ENCODE measurements at places on chromosomes 11 and 22.

DNA sequence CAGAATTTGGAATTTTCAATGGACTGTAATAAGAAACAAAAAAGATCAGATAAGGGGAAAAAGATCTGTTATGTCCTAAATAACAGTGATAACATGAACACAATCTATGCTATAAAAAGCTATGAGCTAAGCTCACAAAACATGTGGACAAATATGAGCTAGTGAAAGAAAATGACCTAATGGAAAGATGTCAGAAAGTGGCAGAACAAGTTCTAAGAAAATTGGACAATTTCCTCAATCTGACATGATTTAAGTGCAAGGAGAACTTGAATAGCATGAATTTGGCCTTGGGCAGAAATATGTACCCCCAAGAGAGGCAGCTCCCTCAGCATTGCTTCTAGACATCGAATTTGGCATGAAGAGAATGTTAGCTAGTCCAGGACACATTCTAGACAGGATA lies 212.0 kb upstream of the PGR start:
- H3K4me3 ChIP-seq, result no peak overlapping the region
- no peaks in the 10 kb centered on the region for H3K36me3 ChIP-seq
- peaks cover 10% of the 10 kb centered on the region for H3K27me3 ChIP-seq
- no peak for DNase-seq
- peaks cover 4% of the 10 kb centered on the region for H3K4me1 ChIP-seq

DNA sequence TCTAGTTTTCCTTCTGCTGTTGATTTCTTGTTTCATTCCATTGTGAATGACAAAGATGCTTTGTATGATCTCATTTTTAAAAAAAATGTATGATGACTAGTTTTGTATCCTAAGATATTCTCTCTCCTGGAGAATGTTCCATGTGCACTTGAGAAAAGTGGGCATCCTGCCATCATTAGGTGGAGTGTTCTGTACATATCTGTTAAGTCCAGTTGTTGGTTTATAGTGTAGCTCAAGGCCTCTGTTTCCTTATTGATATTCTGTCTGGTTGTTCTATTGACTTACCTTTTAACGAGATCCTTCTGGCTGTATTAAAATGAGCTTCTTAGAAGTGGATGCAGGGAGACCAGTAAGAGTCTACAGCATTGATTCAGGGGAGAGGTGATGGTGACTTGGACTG lies 35.2 kb downstream of the SGSM1 start:
- H3K36me3 ChIP-seq, result no peaks in the 10 kb centered on the region
- H3K4me3 ChIP-seq, result no peak overlapping the region
- H3K4me1 ChIP-seq, result no peaks in the 10 kb centered on the region
- H3K27ac ChIP-seq, result no peak overlapping the region
- no peak for DNase-seq
- peaks cover 4% of the 10 kb centered on the region for H3K27me3 ChIP-seq

GRCh38 chr11:19821412-19821875 lies 108.8 kb downstream of the NAV2 start:
- no peaks in the 10 kb centered on the region for H3K36me3 ChIP-seq
- no peak overlapping the region for H3K27ac ChIP-seq

DNA sequence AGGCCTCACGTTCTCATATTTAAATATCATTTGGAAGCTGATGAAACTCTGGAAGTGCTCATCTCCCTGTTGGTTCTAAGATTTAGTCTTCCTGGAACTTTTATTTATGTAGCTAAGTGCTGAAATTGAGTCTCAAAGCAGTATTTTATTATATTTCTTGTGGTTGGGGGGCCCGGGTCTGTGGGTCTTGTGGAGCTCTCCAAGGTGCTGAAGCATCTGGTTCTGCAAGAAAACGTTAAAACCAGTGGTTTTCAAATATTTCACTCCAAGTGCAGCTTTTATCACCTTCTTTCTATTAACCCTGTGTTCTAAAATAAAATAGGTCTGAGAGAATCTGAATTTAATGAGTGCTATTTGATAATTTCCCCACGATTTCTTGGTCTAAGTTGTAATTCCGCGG lies 1404.8 kb downstream of the TBC1D22A start:
- H3K4me3 ChIP-seq, result no peak overlapping the region
- H3K27me3 ChIP-seq, result peaks cover 12% of the 10 kb centered on the region
- H3K27ac ChIP-seq, result no peak overlapping the region
- no peaks in the 10 kb centered on the region for H3K4me1 ChIP-seq
- DNase-seq, result peak; percentile 70

- peaks cover 5% of the 10 kb centered on the region for H3K27me3 ChIP-seq
- no peak for DNase-seq
- peaks cover 29% of the 10 kb centered on the region for H3K4me1 ChIP-seq
- H3K36me3 ChIP-seq, result peaks cover 17% of the 10 kb centered on the region
- H3K4me3 ChIP-seq, result peak overlapping the region; percentile 98
- H3K27ac ChIP-seq, result peak overlapping the region; percentile 93
Observed at GRCh38 chr11:85628771-85629341, 463 bp downstream of the TMEM126B start.

DNA sequence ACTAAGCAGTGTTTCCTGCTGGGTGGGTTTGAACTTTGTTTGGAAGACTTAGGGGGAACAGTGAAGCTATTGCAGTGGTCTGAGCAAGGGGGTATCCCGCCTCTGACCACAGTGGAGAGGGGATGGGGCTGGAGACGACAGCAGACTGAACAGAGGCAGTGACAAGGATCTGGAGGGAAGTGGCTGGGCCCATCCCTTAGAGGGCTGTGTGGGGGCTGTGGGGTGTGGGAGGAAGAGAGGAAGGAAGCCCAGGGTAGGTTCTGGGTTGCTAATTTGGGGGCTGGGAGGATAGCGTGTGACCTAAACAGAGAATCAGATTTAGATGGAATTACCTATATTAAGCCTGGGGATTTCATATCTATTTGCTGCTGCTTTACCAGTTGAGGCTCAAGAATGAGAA lies 70.7 kb downstream of the BMAL1 start:
- H3K27ac ChIP-seq, result peak overlapping the region; percentile 63
- H3K36me3 ChIP-seq, result no peaks in the 10 kb centered on the region
- DNase-seq, result no peak
- H3K27me3 ChIP-seq, result peaks cover 9% of the 10 kb centered on the region

- H3K27me3 ChIP-seq, result peaks cover 4% of the 10 kb centered on the region
- no peak overlapping the region for H3K4me3 ChIP-seq
- no peaks in the 10 kb centered on the region for H3K4me1 ChIP-seq
Observed at GRCh38 chr22:49894322-49895054, 23.8 kb downstream of the ALG12 start.

- no peak overlapping the region for H3K27ac ChIP-seq
- no peak for DNase-seq
- no peak overlapping the region for H3K4me3 ChIP-seq
- peaks cover 6% of the 10 kb centered on the region for H3K27me3 ChIP-seq
- peaks cover 3% of the 10 kb centered on the region for H3K4me1 ChIP-seq
Observed at GRCh38 chr11:14364322-14364721, 5.3 kb upstream of the RRAS2 start.

- H3K27me3 ChIP-seq, result peaks cover 7% of the 10 kb centered on the region
- H3K4me1 ChIP-seq, result peaks cover 48% of the 10 kb centered on the region
- no peak overlapping the region for H3K4me3 ChIP-seq
- no peaks in the 10 kb centered on the region for H3K36me3 ChIP-seq
- DNase-seq, result no peak
- H3K27ac ChIP-seq, result no peak overlapping the region
Observed at GRCh38 chr11:79515781-79516180, 75.0 kb upstream of the TENM4 start.

DNA sequence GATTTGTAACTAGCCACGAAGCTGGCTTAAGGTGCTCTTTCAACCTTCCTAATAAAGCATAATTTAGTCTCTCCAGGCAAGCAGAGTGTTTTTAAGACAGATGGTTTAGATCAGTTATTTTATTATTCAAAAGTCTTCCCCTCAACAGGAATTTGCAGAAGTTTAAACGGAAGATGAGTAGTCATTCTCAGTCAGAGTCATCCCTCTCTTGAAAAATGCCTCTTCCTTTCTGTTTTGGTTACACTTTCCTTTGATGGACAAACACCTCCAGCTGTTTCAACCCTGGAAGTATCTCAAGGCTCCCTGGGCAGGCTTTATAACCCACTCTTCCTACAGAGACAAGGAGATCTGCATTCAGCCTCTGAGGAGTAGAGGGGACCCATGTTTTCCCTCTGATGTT lies 60.3 kb upstream of the POU2AF2 start:
- no peaks in the 10 kb centered on the region for H3K4me1 ChIP-seq
- H3K36me3 ChIP-seq, result no peaks in the 10 kb centered on the region
- DNase-seq, result no peak
- H3K27me3 ChIP-seq, result peaks cover 4% of the 10 kb centered on the region
- no peak overlapping the region for H3K4me3 ChIP-seq

DNA sequence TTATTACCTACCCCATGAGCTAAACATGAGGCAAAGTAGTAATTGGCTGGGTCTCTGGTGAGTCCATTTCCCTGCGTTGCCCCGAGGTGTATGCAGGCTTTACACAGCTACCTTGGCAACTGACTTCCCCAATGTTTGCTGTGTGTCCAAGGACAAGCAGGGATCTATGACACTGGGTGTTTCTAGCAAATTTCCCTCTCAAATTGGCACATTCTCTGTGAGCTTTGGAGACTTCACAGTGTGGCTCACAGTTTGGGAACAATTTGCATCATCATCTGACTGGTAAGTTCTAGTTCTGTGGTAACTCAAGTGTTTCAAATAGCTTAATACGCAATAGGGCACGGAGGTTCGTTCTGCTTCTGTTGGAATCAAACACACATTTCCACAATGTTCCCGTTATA lies 12.5 kb downstream of the NNMT start:
- H3K27ac ChIP-seq, result no peak overlapping the region
- H3K4me3 ChIP-seq, result no peak overlapping the region
- DNase-seq, result no peak
- peaks cover 4% of the 10 kb centered on the region for H3K27me3 ChIP-seq
- no peaks in the 10 kb centered on the region for H3K36me3 ChIP-seq

DNA sequence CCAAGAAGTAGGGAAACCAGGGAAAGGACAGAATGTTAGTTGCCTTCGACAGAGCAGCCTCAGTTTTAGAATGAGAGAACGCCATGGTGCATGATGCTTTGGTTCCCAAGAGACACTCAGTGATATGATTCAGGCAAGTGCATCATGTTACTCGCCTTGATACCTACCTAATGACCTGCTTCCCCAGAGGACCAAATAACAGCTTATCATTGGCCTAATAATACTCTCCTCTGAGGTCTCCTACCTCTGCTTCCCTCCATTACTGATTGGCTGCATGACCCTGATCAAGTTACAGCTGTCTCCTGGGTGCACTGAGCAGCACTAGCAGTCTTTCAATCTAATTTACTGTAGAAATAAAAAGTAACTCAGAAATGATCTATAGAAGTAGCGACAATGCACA lies 979.7 kb upstream of the FAT3 start:
- peaks cover 4% of the 10 kb centered on the region for H3K4me1 ChIP-seq
- no peak overlapping the region for H3K4me3 ChIP-seq
- H3K27me3 ChIP-seq, result peaks cover 4% of the 10 kb centered on the region

GRCh38 chr11:35485656-35486322 lies 39.6 kb downstream of the PAMR1 start:
- peaks cover 40% of the 10 kb centered on the region for H3K36me3 ChIP-seq
- H3K27me3 ChIP-seq, result no peaks in the 10 kb centered on the region
- no peak overlapping the region for H3K27ac ChIP-seq
- DNase-seq, result peak; percentile 91

GRCh38 chr22:27181537-27181936 lies 524.1 kb downstream of the MIAT start:
- H3K4me1 ChIP-seq, result no peaks in the 10 kb centered on the region
- peaks cover 50% of the 10 kb centered on the region for H3K27me3 ChIP-seq
- H3K4me3 ChIP-seq, result no peak overlapping the region
- no peaks in the 10 kb centered on the region for H3K36me3 ChIP-seq

DNA sequence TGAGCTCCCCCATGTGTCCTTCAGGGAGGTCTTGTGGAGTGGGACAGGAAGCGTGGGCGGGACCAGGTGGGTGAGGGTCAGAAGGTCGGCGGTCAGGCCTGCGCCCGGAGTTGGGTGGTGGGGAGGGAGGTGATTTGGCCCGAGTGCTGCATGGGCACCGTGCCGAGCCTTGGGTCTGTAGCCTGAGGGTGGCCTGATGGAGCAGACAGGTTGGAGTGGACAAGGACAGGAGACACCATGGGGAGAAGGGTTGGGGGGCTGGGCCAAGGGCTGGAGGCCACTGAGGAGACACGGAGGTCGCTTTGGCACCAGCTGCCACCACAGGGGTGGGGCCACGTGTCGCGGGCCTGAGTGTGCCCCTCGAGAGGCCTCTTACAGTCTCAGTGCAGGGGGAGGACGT lies 53.1 kb downstream of the AP2A2 start:
- H3K27me3 ChIP-seq, result no peaks in the 10 kb centered on the region
- peaks cover 46% of the 10 kb centered on the region for H3K36me3 ChIP-seq
- DNase-seq, result no peak
